ENCODE measurements at places on chromosomes 6 and 20.

- H3K27me3 ChIP-seq = no peaks in the 10 kb centered on the region
- DNase-seq = no peak
Measured at GRCh38 chr20:10965936-10966470, 292.2 kb upstream of the JAG1 start.

GRCh38 chr6:100115407-100116101 is 121.5 kb upstream of the MCHR2 start:
- no peak for DNase-seq
- no peaks in the 10 kb centered on the region for H3K36me3 ChIP-seq
- H3K27me3 ChIP-seq = no peaks in the 10 kb centered on the region
- no peak overlapping the region for H3K4me3 ChIP-seq
- no peaks in the 10 kb centered on the region for H3K4me1 ChIP-seq

DNA sequence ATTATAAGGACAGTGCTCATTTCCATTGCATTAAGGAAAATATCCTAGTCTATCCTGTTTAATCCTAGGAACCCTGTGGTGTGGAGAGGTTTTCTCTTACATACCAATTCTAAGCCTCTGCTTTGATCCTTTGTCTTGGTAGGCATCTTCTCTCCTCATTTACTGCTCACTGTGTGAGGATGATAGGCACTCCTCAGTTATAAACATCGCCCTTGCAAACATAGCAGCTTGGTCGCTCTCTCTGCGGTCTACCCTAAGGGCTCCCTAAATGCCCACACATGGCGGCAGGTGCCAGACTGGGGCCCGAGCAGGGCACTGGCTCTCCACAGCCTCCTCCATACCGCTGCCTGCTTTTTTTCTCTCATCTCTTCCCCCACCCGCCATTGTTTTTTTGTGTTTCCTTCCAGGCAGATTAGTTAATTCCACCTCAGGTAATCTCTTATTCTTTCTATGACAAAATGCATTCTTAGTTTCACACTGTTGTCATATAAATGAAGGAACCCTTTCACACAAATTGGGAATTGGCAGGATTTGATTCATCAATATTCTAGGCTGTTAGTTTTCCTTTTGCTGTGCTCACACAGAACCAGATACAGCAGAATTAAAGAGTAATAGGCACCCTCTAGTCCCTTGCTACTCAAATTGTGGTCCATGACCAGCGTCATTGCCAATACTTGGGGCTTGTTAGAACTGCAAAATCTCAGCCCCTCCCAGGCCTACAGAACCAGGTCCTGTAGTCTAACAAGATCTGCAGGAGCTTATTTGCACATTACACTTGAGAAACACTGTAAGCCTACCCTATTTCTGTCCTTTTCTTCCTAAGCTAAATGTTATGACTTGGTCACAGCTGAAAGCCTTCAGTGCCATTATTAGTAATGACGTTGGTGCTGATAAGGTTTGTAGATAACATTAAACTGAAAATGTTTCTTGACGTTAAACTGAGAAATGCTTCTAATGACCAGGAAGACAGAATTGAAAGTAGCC is 36.3 kb downstream of the CARMIL1 start:
- no peaks in the 10 kb centered on the region for H3K36me3 ChIP-seq
- no peak overlapping the region for H3K4me3 ChIP-seq
- H3K27ac ChIP-seq = no peak overlapping the region
- no peaks in the 10 kb centered on the region for H3K27me3 ChIP-seq
- DNase-seq = no peak

DNA sequence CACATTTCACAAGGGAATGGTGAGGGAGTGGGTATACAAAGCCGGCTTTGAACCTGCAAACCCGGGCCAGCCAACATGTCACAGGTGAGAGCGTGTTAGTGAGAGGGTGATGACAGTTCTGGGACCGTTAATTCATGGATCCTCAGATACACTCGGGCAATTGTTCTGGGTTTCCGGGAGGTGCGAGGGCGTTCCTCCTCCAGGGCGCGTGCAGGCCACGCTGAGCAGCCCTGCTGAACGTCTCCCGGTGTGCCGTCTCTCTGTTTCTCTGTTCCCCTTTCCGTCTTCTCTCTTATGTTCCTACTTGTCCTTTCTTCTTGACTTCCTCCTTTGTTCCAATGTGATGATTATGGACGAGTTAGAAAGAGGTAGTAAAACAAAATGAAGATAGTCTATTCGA is 130.0 kb upstream of the GMDS start:
- no peak overlapping the region for H3K27ac ChIP-seq
- no peaks in the 10 kb centered on the region for H3K4me1 ChIP-seq
- no peak overlapping the region for H3K4me3 ChIP-seq
